Effector memory CD8-positive, alpha-beta T cell (primary cell): ENCODE measurements at places on chromosomes 1 and 21.

GRCh38 chr1:68270951-68271350 lies 38.6 kb upstream of the WLS start:
- H3K27ac ChIP-seq = no peak overlapping the region
- no peaks in the 10 kb centered on the region for H3K4me1 ChIP-seq
- no peaks in the 10 kb centered on the region for H3K27me3 ChIP-seq
- DNase-seq = no peak
- H3K4me3 ChIP-seq = no peak overlapping the region

DNA sequence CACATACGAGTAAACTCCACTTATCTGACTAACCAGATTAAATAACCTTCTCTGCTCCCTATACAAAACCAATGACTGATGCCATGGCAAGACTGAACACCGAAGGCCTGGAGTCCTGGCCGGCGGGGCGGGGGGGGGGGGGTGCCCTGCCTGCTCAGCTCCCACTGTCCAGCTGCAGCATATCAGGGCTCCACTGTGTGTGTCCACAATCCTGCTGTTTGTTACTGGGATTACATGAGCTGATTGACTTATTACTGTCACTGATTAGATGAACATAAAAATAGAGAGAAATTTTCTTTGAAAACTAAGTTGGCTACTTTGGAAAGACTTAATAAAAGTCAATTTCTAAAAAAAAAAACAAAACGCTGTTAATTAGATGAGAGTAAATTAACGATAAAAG lies 24.9 kb downstream of the TMEM63A start:
- H3K27ac ChIP-seq = peak overlapping the region; percentile 67
- H3K4me3 ChIP-seq = no peak overlapping the region
- DNase-seq = no peak
- peaks cover 21% of the 10 kb centered on the region for H3K4me1 ChIP-seq
- no peaks in the 10 kb centered on the region for H3K27me3 ChIP-seq
- peaks cover 82% of the 10 kb centered on the region for H3K36me3 ChIP-seq

GRCh38 chr1:54359393-54360162 lies 46.6 kb downstream of the SSBP3 start:
- peaks cover 13% of the 10 kb centered on the region for H3K36me3 ChIP-seq
- no peak overlapping the region for H3K27ac ChIP-seq
- H3K4me3 ChIP-seq = no peak overlapping the region
- no peak for DNase-seq
- H3K4me1 ChIP-seq = peaks cover 69% of the 10 kb centered on the region

DNA sequence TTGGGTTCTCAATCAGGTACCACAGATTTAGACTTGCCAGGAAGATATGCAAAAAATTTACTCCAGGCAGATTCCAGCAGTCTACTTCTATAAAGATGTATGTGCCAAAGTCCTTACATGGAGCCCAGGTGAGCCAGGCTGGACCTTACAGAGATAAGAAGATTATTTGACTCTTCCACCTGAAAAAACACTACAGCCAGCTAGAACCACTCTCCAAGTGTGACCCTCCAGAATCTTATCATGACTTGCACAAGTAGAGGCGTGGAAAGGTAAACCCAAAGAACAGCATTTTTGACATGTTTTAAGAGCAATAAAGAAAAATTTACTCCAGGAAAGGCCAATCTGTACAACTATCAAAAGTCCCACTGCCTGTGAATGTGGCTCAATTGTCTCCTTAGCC lies 146.8 kb upstream of the DPT start:
- H3K27ac ChIP-seq = no peak overlapping the region
- no peaks in the 10 kb centered on the region for H3K27me3 ChIP-seq
- DNase-seq = no peak
- no peak overlapping the region for H3K4me3 ChIP-seq
- no peaks in the 10 kb centered on the region for H3K36me3 ChIP-seq

GRCh38 chr1:154605534-154605933 lies 2.5 kb downstream of the ADAR start:
- H3K36me3 ChIP-seq = peaks cover 51% of the 10 kb centered on the region
- peaks cover 80% of the 10 kb centered on the region for H3K4me1 ChIP-seq
- H3K27me3 ChIP-seq = no peaks in the 10 kb centered on the region
- H3K27ac ChIP-seq = peak overlapping the region; percentile 23
- H3K4me3 ChIP-seq = peak overlapping the region; percentile 74

- H3K27me3 ChIP-seq = no peaks in the 10 kb centered on the region
- no peak for DNase-seq
- H3K4me3 ChIP-seq = no peak overlapping the region
- H3K27ac ChIP-seq = no peak overlapping the region
- peaks cover 4% of the 10 kb centered on the region for H3K4me1 ChIP-seq
- H3K36me3 ChIP-seq = no peaks in the 10 kb centered on the region
These were observed 206.3 kb downstream of the HS2ST1 start for GRCh38 chr1:87120779-87121178.

DNA sequence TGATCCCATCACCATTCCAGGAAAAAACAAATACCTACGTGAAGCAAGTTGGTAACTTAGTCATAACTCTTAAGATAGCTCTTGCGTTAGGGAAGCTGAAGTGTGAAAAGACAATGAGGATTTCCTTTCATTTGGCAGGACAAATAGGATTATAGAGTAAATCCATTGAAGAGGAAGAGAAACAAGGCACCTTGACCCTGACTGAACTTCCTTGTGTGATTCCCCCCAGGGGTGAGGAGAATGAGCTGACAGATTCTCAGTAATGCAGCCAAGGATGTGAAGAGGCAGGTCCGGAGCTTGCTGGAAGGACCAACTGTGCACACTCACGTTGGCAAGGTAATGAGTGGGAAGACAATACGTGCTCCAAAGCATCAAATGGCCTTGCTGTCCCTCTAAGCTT lies 55.0 kb upstream of the HMCN1 start:
- H3K4me1 ChIP-seq = peaks cover 16% of the 10 kb centered on the region
- no peak overlapping the region for H3K4me3 ChIP-seq
- no peak for DNase-seq
- no peaks in the 10 kb centered on the region for H3K27me3 ChIP-seq
- H3K36me3 ChIP-seq = no peaks in the 10 kb centered on the region

- no peaks in the 10 kb centered on the region for H3K36me3 ChIP-seq
- no peak overlapping the region for H3K4me3 ChIP-seq
- DNase-seq = no peak
- H3K27ac ChIP-seq = peak overlapping the region; percentile 26
These were observed 125.0 kb downstream of the PTPN14 start for GRCh38 chr1:214426426-214426812.

GRCh38 chr1:160776178-160776577 lies 19.8 kb upstream of the LY9 start:
- DNase-seq = no peak
- no peak overlapping the region for H3K4me3 ChIP-seq
- H3K27ac ChIP-seq = no peak overlapping the region
- no peaks in the 10 kb centered on the region for H3K27me3 ChIP-seq
- H3K4me1 ChIP-seq = peaks cover 11% of the 10 kb centered on the region

- DNase-seq = no peak
- H3K27me3 ChIP-seq = peaks cover 8% of the 10 kb centered on the region
- H3K4me1 ChIP-seq = peaks cover 4% of the 10 kb centered on the region
- H3K27ac ChIP-seq = no peak overlapping the region
- H3K4me3 ChIP-seq = peak overlapping the region; percentile 61
These were observed 497 bp upstream of the C1orf115 start for GRCh38 chr1:220689666-220690065.

DNA sequence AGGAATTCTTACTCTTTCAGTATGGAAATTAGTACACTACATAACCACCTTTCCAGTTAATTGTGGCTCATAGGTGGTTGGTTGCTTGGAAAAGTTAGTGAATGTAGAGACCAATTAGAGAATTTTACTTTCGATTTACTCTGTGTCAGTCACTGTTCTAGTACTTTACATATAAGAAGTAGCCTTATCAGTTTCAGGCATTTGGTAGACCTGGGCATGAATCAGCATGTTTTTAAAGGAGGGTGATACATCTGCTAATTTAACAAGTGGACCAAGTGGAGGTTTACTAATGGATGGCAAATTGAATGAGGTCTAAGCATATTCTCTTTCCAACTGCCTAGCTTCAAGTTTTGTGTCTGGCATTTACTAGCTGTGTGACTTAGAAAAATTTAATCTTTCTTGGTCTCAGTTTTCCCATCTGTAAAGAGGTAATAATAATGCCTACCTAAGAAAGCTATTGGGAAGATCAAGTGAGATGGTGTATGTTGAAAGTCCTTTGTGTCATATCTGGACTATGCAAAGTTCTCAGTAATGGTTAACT lies 1158.6 kb downstream of the PLA2G4A start:
- H3K36me3 ChIP-seq = no peaks in the 10 kb centered on the region
- no peak overlapping the region for H3K27ac ChIP-seq
- H3K4me1 ChIP-seq = no peaks in the 10 kb centered on the region
- no peak for DNase-seq
- H3K27me3 ChIP-seq = no peaks in the 10 kb centered on the region

GRCh38 chr21:34046917-34047316 lies 26.5 kb upstream of the MRPS6 start:
- no peak for DNase-seq
- H3K27ac ChIP-seq = peak overlapping the region; percentile 46
- H3K36me3 ChIP-seq = no peaks in the 10 kb centered on the region
- no peaks in the 10 kb centered on the region for H3K4me1 ChIP-seq
- H3K4me3 ChIP-seq = peak overlapping the region; percentile 71

DNA sequence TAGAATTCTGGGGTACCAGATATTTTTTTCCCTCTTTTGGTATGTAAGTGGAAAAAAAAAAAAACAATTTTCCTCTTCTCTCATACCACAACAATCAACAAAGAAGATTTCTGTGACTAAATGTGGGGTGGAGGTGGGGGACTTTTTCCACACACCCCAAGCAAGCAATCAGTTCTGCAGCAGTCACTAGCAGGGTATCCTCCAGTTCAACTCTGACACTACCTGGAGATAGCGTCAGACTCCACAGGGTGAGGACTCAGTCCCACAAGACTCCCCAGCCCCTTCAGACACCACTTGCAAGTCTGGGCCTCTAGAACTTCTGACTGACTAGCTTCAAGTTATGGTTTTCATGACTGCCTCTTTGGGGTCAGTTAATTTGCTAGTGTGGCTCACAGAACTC lies 6.2 kb downstream of the DHX9 start:
- peaks cover 82% of the 10 kb centered on the region for H3K36me3 ChIP-seq
- no peak overlapping the region for H3K27ac ChIP-seq
- no peak overlapping the region for H3K4me3 ChIP-seq
- H3K27me3 ChIP-seq = no peaks in the 10 kb centered on the region

DNA sequence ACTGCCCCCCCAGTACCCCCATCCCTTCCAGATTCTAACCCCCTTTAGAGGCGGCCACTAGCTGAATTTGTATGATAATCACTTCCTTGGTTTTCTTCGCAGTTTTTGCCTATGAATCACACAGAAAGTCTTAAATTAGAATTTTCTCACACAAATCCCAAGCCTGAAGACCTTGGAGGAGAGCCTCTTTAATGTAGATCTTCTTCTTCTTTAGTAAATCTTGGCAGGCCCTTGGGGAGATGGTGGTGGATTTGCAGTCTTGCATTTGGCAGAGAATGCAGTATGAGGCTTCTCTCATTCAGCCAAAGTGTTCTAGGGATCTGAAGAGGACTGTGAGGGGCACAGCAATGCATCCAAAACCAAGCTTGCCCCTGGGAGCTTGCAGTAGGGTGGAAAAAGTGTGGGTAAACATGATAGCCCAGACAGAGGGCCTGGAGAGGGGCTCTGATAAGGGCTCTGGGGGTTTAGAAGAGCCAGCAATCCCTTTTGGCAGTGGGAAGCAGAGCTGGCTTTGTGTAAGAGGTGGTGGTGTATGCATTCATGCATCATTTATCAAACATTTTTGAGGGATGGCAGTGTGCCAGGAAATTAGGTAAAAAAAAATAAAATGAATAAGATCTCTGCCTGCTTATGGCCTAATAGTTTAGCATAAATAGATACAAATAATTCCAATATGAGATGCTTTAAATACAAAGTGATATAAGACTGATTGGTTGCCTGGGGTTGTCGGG lies 7.7 kb upstream of the CDC42 start:
- H3K4me3 ChIP-seq = no peak overlapping the region
- peaks cover 8% of the 10 kb centered on the region for H3K36me3 ChIP-seq
- DNase-seq = no peak
- no peaks in the 10 kb centered on the region for H3K27me3 ChIP-seq
- peak overlapping the region; percentile 22 for H3K27ac ChIP-seq

GRCh38 chr1:23524716-23525401 lies 6.2 kb downstream of the E2F2 start:
- peak overlapping the region; percentile 94 for H3K27ac ChIP-seq
- DNase-seq = no peak
- H3K4me3 ChIP-seq = peak overlapping the region; percentile 81
- H3K4me1 ChIP-seq = peaks cover 48% of the 10 kb centered on the region
- no peaks in the 10 kb centered on the region for H3K27me3 ChIP-seq

- H3K36me3 ChIP-seq = no peaks in the 10 kb centered on the region
- H3K4me1 ChIP-seq = no peaks in the 10 kb centered on the region
- H3K27me3 ChIP-seq = peaks cover 39% of the 10 kb centered on the region
- no peak for DNase-seq
These were observed 27.6 kb upstream of the ARHGAP29 start for GRCh38 chr1:94265011-94265422.

DNA sequence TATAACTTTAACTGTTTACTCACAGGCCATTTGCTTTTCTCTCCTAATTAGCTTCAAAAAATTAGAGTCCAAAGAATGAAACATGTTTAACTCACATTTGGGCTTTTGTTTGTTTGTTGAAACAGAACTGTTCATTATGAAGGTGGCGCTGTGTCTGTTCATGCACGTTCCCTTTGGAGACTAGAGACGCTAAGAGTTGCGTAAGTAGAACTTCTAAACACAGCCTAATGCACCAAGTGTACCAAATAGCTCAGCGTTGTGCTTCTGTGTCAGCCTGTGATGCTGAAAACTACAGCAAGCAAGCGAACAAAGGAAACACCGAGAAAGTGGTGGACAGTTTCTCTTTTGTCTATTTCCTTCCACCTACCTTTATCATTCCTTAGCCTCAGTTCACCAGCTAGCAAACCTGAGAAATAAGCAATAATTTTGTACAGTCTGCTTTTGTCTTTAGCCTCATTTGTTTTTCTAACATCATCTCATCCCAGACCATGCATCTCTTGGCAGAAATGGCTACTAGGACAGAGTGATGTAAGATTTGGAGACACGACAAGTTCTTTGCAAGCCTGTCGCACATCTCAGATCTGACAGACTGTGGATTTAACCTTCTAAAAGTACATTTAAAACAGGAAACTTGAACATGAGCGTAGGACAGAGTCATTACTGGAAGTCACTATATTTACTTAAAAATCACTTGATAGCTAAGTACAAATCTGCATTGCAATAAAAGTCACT lies 375.1 kb downstream of the RYR2 start:
- no peaks in the 10 kb centered on the region for H3K27me3 ChIP-seq
- H3K27ac ChIP-seq = no peak overlapping the region
- H3K36me3 ChIP-seq = no peaks in the 10 kb centered on the region

DNA sequence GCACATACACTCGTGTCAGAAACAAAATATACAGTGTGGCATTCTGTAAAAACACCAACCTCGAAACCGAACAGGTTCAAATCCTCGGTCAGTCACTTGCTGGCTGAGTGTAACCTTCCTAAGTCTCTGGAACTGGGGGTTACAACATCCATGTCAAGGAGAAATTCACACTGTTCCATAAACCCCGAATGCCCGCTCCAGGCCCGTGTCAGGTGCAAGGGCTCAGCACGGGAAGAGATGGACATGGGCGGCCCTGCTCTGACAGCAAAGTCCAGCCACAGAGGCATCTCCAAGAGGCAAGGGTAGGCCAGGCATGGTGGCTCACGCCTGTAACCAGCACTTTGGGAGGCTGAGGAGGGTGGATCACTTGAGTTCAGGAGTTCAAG lies 79.5 kb downstream of the SLC66A1 start:
- no peak for DNase-seq
- H3K27me3 ChIP-seq = no peaks in the 10 kb centered on the region
- H3K4me1 ChIP-seq = peaks cover 71% of the 10 kb centered on the region
- H3K4me3 ChIP-seq = peak overlapping the region; percentile 70
- peak overlapping the region; percentile 90 for H3K27ac ChIP-seq
- peaks cover 29% of the 10 kb centered on the region for H3K36me3 ChIP-seq
